Mammary microvascular endothelial cell (primary cell): ENCODE measurements at places on chromosomes 7 and 10. TPM values are rescaled to one million over a fixed set of nuclear protein-coding genes. Genes with fewer than 3 reads are reported as not detected.

The RSPH10B gene
- total RNA-seq, result 0.05 and 0.53 TPM in 2 replicates

The PLPP4 gene
- not detected in 2 replicates for total RNA-seq

The FRAT1 gene
- total RNA-seq, result 1.1 and 1.9 TPM in 2 replicates

The TAS2R4 gene
- total RNA-seq, result not detected in 2 replicates

The MACROH2A2 gene
- total RNA-seq, result 0.59 and 1.1 TPM in 2 replicates
